Fibroblast of skin of back (primary cell): ENCODE measurements at places on chromosomes 6 and 20.

DNA sequence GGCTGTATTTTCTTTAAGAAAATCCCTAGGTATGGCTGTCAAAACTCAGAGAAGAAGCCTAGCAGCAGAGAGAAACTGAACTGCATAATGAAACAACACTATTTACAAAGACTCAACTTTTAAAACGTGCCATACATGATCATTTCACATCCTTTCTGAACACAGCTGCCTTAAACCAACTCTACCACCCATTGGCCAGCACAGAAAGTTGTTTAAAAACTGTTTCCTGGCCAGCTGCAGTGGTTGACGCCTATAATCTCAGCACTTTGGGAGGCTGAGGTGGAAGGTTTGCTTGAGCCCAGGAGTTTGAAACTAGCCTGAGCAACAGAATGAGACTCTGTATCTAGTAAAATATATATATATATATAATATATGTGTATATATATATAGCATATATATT is 336.4 kb upstream of the SOX4 start:
- no peak for DNase-seq

GRCh38 chr6:139777202-139777970 is 402.9 kb upstream of the CITED2 start:
- no peak for DNase-seq

- DNase-seq: no peak
These were observed 178.8 kb upstream of the BTBD3 start for GRCh38 chr20:11738852-11739251.

GRCh38 chr6:90610751-90611542 is 24.1 kb upstream of the MAP3K7 start:
- peak; percentile 23 for DNase-seq

- no peak for DNase-seq
These were observed 101.4 kb downstream of the TNFAIP3 start for GRCh38 chr6:137968455-137968804.

DNA sequence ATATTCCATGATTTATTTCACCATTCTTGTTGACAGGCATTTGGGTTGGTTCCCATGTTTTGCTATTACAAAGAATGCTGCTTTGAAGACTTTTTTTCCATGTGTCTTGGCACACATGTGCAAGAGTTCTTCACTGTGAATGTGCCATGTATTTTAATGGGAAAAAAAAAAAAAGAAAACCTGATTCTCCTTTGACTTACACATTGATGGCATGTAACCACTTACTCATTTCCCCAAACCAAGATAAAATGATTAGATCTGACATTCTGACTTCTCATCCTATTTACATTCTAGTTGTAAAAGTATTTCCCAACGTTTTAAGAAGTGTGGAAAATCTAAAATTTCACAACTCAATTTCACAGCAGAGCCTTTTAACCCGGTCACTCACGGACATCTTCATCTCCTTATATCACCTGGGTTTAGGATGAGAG is 4.4 kb downstream of the CAP2 start:
- peak; percentile 76 for DNase-seq

GRCh38 chr6:21592953-21593352 is 598 bp upstream of the SOX4 start:
- DNase-seq: no peak

GRCh38 chr6:109490713-109491112 is 7.7 kb upstream of the ZBTB24 start:
- DNase-seq: no peak

- no peak for DNase-seq
These were observed 2.3 kb downstream of the RNF144B start for GRCh38 chr6:18389479-18389878.

GRCh38 chr20:17822039-17822438 is 122.3 kb downstream of the BANF2 start:
- DNase-seq: peak; percentile 30

- no peak for DNase-seq
These were observed 34.2 kb upstream of the DLGAP4 start for GRCh38 chr20:36271639-36272546.

DNA sequence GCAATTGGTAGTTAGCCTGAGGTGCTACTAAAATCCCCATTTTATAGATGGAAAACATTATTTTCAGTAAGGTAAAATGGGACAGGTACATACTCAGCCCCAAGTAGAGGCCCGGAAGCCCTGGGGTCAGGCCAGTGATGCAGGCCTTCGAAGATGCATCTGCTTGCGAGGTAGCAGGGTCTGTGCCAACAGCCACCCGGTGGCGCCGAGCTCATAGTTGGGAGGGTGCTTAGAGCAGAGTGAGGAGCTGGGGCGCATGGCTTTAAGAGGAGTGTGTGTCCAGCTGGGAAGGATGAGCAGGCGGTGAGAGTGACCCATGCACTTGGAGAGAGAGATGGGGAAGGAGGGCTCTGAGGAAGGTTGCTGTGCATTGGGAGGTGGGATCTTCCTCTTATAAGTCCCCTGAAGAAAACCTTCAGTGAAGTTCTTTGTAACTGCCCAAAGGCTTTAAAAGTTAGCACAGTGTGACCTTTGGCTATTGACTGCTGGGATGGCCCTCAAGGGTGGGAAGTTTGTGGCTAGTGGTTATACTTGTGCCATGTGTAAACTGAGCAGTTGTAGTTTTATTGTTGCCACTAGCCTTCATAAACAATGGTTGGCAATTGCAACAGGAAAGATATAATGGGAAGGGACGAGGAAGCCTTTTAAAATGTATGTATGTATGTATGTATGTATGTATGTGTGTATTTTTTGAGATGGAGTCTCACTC is 71.1 kb downstream of the TOX2 start:
- no peak for DNase-seq

DNA sequence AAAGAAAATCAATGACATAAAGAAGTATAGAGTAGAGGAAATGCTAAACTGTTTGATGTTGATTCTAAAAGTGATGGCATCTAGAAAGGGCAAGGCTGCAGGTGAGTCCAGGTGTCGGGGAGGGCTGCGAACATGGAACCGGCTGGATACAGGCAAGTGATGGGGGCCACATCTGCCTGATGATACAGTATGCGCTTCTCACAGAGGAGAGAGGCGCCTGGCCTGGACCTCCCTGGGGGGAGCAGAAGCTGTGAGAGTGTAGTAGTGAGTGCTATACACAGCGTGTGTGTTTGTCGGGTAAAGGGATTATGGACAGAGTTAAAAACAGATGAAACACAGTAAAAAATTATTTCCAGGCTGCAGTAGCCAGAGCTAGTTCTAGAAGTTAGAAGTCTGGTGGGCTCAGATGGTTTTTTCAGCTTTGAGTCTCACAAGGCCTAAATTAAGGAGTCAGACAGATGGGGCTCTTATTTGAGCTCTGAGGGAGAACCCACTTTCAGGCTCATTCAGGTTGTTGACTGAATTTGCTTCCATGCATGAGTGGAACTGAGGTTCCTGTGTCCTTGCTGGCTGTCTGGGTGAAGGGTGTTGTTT is 195.8 kb upstream of the ARG1 start:
- DNase-seq: no peak

DNA sequence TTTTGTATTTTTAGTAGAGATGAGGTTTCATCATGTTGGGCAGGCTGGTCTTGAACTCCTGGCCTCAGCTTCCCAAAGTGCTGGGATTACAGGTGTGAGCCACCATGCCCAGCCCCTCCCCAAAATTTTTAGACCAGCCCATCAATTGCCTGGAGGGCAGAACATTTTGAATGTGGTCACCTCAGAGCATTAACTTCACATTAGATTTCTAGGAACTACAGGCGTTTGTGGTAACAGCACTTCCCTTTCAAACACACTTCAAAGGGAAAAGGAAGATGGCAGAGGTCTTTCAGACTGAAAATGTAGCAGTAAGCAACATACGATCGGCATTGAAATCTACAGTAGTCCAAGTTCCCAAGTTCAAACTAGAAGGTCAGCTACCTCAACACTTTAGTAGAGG is 12.3 kb upstream of the SLA2 start:
- no peak for DNase-seq
